Epithelial cell of prostate (primary cell): ENCODE measurements at places on chromosomes 16 and 17.

DNA sequence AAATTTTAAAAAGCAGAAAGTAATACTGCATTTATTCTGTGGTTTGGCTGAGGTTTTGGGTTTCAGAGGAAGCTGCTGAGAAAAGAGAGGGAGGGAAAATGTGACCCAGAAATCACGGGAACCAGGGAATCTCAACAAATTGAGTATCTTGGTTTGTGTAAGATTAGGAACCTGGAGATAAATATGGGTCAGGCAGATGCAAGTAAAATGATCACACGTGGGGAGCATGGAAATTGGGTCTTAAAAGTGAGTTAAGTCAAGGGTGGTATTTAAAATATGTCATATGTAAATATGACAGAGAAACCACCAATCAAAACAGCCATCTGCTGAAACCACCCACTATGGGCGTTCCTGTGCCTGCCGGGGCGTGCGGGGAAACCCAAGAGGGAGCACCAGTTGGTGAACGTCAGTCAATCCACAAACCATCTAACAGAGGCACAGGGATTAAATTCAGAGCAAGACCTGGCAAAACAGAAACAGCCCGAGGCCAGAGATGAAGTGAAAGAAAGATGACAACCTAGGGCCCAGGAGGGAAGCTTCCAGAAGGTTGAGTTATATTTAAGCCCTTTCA, 33.4 kb downstream of the CDH13 start:
- DNase-seq = no peak

- DNase-seq = no peak
These were observed 634.1 kb upstream of the RBFOX1 start for GRCh38 chr16:6698548-6698947.

DNA sequence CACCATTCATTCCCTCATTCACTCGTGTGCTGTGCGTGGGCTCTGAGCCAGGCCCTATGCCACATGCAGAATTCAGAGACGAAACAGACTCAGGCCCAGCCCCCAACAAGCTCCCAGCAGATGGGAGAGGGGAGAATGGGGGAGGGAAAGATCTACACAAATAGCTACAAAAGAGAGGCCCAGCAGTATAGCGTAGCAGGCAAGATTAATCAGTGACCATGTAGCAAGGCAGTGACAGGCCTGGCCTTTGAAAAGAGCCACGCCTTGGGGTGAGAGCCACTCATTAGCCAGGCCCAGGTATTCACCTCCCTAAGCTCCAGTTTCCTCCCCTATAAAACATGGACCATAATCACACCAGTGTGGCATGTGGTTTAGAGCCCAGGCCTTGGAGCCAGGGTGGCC, 16.4 kb upstream of the KRT19 start:
- no peak for DNase-seq

GRCh38 chr16:12685806-12686205, 117.9 kb downstream of the CPPED1 start:
- DNase-seq = no peak

DNA sequence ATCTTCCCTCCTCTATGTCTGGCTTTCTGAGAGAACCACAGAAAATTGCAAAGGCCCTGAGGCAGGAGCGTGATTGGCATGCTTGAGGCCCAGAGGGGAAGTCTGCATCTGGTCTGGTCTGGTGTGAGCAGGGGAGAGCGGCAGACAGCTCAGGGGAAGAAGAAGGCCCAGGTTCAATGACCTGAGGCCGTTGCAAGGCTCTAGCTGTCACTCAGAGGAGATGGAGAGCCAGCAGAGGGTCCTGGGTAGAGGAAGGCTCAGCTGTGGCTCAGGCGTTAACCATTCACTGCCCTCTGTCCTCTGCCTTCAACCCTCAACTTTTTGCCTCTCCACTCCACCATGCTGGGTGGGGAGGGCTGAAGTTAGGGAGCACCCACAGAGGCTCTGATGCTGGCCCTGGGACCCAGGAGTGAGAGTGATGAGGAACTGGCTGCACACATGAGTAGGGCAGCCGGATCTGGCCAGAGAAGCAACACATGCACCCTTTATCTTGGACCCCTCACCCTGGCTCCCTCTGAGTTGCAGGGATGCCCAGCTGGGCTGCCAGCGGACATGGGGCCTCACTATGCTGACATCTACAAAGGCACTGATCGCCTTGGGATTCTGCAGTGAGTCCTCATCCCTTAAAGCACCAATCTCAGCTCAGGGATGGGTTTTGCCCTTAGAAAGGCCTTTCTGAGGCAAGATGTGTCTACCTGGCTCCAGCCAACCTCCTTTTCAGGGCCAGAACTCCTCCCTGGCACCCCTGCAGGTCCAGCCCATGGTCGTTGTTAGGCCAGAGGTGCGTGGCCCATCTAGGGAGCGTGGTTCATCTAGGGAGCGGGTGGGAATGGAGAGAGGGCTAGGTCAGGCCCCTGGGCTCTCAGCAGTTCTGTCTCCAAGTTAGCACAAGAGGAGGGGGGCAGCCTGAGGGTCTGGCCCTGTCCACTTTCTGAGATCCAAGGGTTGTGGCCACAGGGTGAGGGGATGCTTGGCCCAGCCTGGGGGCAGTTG, 7.7 kb upstream of the KRTAP17-1 start:
- no peak for DNase-seq

DNA sequence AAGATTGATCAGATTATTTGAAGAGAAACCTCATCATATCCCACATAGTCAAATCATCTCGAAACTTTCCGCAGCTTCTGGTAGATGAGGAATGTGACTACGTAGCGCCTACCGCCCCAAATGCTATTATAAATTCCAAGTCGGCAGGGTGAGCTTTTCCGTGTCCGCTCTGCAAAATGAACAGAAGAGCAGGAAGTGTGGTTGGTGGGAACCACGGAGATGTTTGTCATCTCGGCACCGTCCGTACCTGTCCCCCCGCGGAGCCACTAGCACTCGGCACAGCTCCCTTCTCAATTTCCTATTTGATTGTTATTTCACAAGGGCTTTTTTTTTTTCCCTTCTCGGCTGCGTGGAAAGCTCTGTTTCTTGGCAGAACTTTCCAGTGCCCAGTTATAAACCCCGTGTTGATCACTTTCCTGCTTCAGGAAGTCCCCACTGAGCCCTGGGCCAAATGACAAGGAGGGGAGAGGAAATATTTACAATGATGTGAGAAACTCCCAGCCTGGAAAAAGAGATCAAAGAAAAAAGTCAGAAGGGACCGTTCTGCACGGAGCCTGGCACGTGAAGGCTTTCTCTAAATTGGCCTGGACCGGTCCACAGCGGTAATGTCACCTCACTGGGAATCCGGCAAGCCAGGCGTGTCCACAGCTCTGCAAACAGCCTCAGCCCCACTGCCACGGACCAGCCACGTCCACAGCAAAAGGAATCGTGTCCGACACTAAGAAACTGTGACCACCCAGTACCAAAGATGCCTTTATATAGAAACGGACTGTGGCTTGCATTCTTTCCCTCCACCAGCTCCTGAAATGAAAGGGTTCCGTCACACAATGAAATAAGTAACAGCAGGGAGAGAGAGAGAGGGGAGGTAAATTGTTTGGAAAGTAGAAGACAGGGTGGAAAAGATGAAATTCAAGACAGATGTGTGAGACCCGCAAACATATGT, 65.0 kb downstream of the MRM3 start:
- no peak for DNase-seq

DNA sequence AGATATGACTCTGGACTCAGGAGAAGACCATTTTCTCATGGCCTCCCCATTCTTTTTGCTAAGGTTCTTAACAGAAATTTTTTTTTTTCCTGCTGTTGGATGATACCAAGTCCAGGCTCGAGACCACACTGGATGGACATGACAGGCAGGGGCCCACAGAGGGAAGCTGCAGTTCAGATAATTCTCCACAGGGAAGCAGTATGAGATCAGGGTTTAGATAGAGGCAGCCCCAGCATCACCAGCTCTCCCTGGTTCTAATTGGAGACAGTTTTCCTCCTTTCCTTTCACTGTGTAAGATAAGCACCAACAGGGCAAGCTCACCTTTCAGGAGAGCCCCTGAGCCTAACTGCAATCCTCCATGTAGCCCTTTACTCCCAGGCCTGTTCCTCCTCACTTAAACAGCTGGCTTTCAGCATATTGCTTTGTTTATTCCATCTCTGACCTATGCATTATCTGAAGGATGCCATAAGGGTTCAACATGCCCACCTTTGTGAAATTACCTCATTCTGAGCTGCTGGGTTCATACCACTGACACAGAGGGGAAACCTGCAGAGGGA, 108.1 kb downstream of the SNX11 start:
- no peak for DNase-seq

- DNase-seq = no peak
These were observed 249.9 kb downstream of the GSG1L start for GRCh38 chr16:27813591-27813990.

GRCh38 chr16:81779536-81780320, 637 bp downstream of the PLCG2 start:
- no peak for DNase-seq

- DNase-seq = peak; percentile 83
These were observed 2.6 kb downstream of the GID4 start for GRCh38 chr17:18041776-18042175.

- no peak for DNase-seq
These were observed 20.5 kb upstream of the KLHL11 start for GRCh38 chr17:41885733-41886132.

DNA sequence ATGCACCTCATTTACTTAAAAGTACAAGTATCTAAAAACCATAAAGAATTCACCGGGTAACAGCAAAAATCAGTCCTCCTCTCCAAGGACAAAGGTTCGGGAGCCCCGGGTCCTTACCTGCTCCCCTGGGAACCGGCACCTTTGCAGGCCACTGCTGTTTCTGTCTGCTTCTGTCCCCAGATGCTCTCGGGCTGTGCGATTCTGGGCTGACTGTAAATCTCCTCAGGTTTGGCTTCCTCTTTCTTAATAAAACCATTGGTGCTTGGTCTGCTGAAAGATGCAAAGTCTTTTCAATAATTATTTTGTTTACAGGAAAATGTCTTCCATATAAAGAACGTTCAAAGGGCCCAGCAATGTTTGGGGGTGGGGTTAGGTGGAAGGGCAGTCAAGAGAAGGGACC, 63.9 kb downstream of the MARCHF10 start:
- DNase-seq = no peak

DNA sequence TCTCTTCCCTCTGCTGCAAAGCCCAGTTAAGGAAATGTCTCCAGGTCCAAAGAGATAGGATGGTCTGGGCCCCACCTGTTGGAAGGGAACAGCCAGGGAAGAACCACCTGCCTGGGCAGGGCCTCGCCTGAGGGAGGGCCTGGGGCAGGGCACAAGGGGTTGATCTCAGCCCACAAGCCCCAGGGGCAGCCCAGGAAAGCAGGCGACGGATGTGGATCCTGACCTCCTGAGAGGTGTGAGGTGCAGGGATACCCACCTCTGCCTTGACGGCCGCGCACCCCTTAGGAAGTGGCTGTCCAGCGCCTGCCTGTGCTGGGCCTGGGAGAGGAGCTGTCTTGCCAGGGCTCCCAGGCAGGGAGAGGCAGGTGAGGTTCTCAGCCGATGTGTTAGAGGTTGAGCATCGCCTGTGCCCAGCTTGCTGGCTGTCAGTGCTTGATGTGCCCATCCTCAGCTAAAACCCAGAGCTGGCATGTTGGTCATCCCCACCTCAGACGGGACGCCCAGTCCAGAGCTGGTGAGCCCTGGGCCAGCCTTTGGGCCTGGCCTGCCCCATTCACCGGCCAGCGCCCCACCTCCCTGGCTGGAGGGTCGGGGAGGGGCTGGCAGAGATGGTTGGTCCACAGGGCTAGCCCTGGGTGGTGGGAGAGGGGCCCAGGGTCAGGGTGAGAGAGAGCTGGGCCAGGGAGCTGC, 434 bp downstream of the CEMP1 start:
- DNase-seq = no peak

- DNase-seq = no peak
These were observed 1.3 kb upstream of the ST6GALNAC2 start for GRCh38 chr17:76586741-76587487.

DNA sequence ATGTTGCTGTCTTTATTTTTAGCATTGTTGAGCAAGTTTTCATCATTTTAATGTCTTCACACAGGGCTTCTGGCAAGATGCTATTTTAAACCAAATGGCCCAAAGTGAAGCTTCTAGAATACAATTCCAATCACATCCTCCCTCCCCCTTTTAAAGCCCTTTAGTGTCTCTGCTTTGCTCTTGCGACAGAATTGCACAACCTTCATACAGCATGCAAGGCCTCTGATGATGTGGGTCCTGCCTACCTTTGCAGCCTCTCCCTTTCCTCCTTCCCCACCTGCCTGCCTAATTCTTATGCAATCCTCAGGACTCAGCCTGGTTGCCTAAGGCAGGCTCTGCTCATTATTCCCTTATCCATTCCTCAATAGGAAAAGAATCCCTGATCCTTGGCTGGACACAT, 381.7 kb downstream of the SLC39A11 start:
- peak; percentile 73 for DNase-seq

GRCh38 chr16:67672739-67673662, 6.4 kb downstream of the C16orf86 start:
- DNase-seq = no peak
